ENCODE measurements at places on chromosomes 11 and 22.

DNA sequence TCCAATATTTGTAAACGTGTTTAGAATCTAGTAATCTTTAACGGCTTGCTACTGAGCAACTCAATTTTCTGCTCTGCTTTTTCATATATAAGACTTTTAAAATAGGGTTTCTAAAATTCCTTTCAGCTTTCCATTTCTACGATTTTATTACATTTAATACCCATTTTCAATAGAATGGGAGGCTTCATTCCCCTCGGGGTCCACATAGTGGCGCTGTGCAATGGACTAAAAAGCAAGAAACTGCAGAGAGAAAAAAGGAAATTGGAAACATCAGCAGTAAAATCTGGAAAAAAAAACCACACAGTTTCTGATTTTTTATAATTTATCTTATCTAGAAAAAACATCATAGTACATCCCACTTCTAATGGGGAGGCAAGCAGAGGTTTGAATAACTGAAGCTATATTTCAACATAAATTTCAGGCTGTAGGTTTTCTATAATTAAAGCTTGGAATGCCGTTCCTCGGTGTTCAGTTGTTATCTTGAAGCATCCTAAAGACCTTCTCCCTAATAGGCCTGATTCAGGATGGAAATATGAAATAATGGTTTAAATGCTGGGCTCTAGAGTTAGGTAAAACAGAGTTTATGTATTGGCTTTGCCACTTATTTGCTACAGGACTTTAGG, 18.7 kb upstream of the JHY start:
- no peak for DNase-seq

DNA sequence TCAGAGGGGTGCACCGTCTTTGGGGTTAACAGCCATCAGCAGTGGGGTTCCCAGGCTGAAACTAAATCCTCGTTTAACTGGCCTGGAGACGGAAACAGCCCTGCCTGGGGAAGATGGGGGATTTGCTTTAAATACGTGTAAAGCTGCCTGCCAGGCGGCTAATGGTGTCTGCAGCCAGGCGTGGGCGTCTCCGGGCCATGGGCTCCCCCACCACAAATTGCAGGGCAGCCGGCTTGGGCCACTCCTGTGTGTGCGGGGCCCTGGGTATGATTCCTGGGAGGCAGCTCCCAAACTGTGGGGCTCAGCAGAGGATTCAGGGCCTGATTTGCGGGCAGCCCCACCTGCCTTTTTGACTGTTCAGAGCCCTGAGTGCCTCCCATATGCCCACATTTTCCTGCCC, 110.5 kb downstream of the KCNQ1 start:
- no peak for DNase-seq

- no peak for DNase-seq
Measured at GRCh38 chr22:17343766-17344165, 25.5 kb upstream of the CECR2 start.

GRCh38 chr11:75503531-75504099, 22.1 kb downstream of the GDPD5 start:
- no peak for DNase-seq

- no peak for DNase-seq
Measured at GRCh38 chr11:112051768-112052167, 22.0 kb downstream of the PIH1D2 start.

DNA sequence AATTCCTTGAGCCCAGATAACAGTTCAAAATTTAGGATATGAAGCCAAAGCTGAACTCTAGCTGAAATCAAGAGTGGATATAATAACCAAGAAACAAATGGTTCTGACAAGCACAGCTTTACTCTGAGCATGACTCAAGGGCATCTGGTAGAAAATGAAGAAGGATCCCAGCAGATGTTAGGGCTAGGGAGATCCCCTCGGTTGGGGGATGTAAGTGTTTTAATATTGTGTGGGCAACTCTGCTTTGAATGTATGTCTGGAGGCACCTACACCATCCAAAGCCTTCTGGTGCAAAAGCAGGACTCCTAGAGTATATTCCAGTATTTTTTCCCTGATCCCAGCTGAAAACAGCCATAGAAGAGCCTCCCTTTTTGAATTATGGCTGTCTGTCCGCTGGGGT, 61.7 kb downstream of the FLI1 start:
- no peak for DNase-seq

- DNase-seq: no peak
Measured at GRCh38 chr11:128451652-128452470, 135.5 kb downstream of the ETS1 start.

- DNase-seq: no peak
Measured at GRCh38 chr11:112400476-112401014, 139.9 kb upstream of the PLET1 start.

DNA sequence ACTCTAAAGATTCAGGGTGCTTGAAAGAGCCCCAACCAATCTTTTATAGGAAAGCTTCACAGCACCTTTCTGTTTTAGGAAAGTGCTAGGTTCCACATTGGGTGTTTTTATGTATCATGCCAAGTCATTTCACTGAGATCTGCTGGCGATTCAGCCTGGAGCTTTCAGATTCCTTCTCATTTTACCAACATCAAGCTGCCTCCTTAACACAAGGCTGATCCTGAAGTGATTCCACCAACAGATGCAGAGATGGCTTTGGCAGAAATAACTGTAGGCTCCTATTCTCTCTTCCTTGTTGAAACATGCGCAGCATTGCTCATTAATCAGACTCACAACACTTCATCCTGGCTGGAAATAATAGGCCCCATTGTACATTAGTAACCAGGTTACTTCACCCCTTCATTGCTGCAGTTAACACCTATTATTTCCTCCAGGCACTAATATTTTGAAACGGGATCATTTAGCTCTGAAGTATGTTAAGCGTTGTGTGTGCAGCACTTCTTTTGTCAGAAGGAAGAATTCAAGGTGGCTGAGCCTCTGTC, 89.0 kb downstream of the OPCML start:
- DNase-seq: no peak

DNA sequence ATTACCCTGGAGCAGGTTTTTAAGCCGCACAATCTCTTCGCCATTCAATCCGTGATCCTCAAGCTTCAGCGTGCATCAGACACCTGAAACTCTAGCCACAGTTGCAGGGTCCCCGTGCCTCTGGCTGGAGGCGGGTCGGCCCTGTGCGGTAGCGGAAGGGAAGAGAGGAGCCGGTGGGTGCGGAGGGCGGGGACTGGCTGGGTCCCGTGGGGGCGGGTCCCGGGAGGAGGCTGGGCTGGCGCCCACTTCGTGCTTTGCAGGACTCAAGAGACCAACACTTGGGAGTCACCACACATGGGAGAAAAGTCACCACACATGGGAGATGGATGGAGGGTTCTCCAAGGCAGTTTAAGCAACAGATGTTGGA, 772 bp downstream of the C22orf15 start:
- DNase-seq: no peak

- DNase-seq: no peak
Measured at GRCh38 chr22:36285545-36285944, 32.6 kb downstream of the APOL1 start.

DNA sequence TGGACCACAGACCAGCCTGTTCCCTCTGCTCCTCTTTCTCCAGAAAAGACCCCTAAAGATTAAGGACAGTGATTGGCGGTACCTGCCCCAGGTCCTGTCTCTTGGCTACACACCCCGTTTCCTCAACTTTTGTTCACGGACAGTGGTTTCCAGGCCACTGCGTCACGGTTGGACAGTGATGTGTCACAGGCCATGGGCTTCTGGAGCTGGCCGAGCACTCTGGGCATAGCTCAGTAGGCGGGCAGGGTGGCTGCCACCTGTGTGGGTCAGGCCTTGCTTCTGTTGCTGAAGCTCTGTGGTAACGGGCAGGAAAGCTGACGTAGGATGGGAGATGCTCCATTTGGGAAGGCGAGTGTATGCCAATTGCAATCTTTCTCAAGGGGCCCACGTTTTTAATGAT, 13.6 kb downstream of the TUB start:
- DNase-seq: no peak

DNA sequence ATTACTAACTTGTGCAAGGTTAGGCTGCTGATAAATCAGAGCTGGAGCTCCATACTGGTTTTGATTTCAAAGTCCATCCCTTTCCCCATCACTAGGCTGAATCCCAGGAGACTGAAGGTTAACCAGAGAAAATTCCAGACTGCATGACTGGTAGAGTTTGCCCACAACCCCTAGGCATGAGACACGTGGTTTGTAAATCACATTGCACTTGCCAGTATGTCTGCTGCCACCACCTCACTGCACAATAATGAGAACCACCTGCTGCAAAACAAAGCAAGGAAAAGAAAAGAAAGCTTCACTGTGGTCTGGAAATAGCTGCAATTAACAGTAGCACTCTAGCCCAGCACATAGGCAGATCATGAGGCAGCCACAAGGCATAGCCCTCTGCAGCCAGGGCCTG, 67.6 kb upstream of the NTM start:
- no peak for DNase-seq

GRCh38 chr11:69521457-69521856, 40.0 kb downstream of the LINC01488 start:
- DNase-seq: no peak

All from esophagus squamous epithelium (tissue), 5 donors.